ENCODE measurements at places on chromosomes 6 and 20. TPM values are rescaled to one million over a fixed set of nuclear protein-coding genes. Genes with fewer than 3 reads are reported as not detected.

DNA sequence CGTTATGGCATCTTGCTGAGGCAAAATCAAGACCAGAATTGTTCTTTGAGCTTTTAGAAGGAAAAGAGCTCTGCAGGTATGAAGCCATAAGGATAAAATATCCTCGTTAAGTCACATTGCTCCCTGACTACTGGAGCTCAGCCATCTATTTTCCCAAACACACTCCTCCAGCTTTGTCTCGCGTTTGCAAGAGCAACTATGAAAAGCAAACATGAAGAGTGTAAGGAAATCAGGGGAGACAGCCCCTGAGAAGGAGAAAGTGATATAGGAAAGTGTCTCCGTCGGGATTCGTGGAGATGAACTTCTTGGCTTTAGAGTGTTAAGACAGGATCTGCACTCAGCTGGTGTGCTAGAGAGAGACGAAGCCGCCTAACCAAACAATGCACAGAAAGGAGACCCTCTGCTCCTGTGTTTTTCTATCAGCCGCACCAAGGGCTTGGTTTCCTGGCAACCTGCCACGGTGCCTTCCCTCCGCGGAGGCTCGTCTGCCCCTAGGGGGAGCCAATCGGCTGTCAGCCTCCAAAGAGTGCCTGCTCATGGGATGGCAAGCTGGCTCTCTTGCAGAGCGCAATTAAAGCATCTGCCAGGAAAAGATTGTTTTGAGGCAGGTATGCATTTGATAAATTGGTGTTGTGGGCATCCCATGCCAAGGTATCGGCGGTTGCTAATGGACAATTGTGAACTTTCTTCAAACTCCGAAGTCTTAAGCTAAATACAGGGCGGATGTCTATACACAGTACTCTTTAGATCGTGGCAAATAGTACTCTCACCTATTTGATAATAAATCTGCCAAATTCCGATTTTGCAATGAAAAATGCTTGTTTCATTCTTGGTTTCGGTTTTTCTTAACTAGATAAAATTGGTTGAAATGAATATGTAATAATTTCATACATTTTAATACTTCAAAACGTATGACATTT is 603.2 kb downstream of the RNF144B start:
- no peaks in the 10 kb centered on the region for H3K4me1 ChIP-seq
- H3K36me3 ChIP-seq, result no peaks in the 10 kb centered on the region
- no peaks in the 10 kb centered on the region for H3K27me3 ChIP-seq
- peak; percentile 74 for DNase-seq
- H3K27ac ChIP-seq, result no peak overlapping the region

DNA sequence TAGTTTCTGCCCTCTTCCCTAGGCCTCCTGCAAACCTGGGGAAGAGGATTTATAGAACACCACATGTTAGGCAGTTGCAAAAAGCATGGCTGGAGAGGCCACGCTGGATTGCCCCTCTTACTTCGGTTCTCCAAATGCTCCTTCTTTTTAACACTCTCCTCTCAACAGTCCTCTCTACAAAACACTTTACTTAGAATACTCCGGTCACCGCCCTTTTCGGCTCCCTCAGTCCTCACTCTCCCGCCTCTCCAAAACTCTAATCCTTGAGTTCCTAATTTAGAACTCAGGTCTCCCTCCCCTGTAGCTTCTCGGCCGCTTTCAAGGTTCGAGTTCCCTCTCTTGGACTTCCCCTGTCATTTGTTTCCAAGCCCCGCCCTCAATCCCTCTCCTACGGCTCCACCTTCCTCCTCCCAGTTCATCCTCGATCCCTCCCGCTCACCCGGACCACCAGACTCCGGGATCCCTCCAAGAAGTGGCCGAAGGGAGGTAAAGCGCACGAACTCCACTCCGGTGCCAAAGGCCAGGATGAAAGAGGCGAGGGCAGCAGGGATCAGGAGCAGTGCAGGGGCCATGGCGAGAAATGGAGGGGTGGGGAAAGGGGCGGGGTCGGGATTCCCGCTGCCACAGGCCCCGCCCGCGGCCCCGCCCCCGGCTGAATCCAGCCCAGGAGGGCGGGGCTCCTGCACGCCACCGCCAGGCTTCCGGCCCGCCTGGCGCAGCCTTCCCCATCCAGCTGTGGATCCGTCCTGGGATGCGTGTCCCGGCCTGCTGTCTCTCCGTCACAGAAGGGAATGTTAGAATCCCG is at the start of gene NRM:
Gene NRM (minus strand): TSS at position 582 of the 805 bp plus-strand sequence. CDS start 10 bp downstream, at position 572.
- H3K36me3 ChIP-seq, result no peaks in the 10 kb centered on the region
- H3K4me3 ChIP-seq, result peak within 1 kb of the TSS; percentile 59
- no peaks in the 10 kb centered on the region for H3K27me3 ChIP-seq
- H3K27ac ChIP-seq, result peak within 1 kb of the TSS; percentile 79

DNA sequence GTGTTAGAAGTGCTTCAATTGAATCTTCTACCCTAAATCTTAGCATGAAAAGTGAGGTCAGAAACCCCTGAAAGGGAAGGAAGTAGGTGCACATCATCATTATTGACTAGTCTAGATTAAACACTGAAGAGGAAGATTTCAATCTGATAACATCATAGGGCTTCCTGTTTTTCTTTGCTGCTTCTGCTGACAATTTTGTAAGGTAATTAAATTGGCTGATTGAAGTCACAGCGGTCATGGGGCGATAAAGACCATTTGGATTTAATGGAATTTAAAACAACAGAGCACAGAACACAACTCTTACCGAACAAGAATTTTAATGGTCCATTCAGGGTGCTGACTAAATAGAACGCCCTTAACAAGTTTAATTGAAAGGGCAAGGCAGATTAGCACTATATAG is 11.3 kb downstream of the GRIK2 start:
- H3K4me3 ChIP-seq, result no peak overlapping the region
- no peak for DNase-seq
- H3K27ac ChIP-seq, result no peak overlapping the region
- peaks cover 19% of the 10 kb centered on the region for H3K27me3 ChIP-seq
- H3K4me1 ChIP-seq, result no peaks in the 10 kb centered on the region
- no peaks in the 10 kb centered on the region for H3K36me3 ChIP-seq

DNA sequence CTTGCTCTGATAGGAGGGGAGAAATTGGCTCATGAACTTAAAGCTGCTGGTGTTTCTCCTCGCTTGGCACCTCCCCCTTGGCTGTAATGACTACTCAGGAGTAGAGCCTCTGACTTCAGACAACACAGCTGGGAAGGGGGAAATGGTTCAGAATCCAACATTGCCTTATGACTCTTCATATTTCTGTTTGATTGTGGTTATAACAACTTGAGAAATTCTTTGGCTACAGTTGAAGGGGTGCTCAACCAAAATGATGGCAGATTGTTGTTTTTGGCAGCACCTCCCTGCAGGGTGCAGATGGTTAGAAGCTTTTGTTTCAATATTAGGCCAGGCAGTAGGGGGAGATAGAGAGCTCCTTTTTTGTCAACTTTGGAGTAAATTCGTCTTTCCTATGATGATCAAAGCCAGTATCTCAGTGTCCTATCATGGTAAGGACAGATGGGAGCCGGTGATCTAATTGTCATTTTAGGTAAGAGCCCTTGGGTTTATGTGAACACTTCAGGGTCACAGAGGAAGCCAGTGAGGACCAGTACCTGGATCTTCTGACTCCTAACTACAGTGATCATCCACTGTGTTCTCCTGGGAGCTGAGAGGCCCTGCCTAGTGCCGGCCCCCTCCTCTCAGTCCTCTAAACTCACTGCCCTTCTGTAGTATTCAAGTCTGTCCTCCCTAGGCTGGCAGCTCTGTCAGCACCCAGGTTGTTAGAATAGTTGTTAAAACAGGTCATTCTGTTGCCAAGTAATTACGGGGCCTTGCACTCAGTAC is 39.9 kb downstream of the RPRD1B start:
- peak; percentile 74 for DNase-seq
- H3K27me3 ChIP-seq, result no peaks in the 10 kb centered on the region
- H3K4me1 ChIP-seq, result no peaks in the 10 kb centered on the region

DNA sequence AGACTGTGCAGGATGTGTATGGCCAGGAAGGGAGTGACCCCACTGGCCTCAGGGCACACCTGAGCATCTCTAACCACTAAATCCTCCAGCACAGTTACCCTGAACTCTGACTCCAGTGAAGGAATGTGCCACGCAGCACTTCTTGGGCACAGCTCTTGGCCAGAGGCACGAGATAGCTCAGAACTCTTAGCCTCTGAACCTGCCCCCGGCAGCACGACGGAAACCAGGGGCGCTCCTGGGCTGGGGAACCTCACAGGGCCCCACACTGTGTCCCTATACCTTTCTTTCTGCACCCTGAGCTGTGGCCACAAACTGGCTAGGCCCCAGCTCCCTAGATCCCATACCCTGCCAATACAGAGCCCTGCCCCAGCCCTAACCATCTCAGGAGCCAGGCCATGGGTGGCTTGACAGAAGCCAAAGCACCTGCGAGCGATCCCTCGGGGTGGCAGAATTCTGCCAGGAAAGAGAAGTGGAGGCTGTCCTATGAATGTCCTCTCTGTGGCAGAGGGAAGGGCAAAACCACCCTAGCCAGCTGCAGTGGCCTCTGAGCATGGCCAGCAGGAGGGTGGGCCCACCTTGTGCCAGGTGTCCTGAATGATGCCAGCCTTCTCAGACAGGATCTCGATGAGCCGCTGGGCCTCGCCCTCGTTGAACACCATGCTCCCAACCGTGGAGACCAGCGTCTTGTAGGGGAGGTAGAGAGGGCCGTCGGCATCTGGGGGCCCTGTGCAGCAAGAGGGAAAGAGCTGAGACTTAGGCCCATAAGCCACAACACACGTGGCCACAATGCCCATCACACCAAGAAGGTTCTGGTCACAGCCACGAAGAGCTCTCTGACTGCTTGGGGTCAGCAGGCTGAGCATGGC is 39.4 kb downstream of the RRBP1 start:
- H3K36me3 ChIP-seq, result peaks cover 31% of the 10 kb centered on the region
- DNase-seq, result no peak
- H3K27me3 ChIP-seq, result no peaks in the 10 kb centered on the region

Gene HLA-DQA2
- 5.7 TPM for total RNA-seq

Gene LY6G5C
- total RNA-seq, result 2.8 TPM

Gene KIAA0408
- 1.6 TPM for total RNA-seq

Gene MTCH1
- total RNA-seq, result 197 TPM

Gene GMPR
- total RNA-seq, result 4.7 TPM

Gene STMND1
- total RNA-seq, result 1.8 TPM

All from colonic mucosa (tissue), 4 donors.